ENCODE measurements at places on chromosomes 16 and 17.

DNA sequence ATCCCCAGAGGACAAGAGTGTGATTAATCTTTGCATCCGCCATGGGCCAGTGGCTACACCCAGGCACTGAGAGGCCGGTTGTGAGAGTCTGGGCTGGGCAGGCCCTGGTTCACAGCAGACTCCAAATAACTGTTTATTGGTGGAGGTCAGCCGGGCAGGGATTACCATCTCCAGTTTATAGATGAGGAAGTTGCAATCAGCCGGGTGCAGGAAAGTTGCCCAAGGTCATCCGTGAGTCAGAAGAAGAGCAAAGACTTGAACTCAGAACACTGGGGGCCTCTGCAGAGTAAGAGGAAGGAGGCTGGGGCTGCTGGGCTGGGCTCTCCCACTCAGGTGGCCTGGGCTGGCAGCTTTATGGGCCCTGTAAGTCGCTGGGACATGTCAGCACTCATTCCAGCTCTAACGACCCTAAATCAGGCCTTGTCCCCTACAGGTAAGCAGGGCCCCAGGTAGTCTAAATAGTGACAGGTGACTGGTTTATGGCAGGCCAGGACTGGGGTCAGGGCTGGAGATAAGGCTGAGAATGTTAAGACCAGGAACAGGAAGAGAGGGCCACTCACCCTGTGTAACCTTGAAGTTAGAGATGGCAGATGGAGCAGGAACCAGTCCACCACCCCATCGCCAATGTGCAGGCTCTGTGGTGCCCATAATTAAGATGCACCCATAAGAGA, 2.1 kb upstream of the CA4 start:
- H3K27me3 ChIP-seq, result peaks cover 41% of the 10 kb centered on the region
- peaks cover 14% of the 10 kb centered on the region for H3K4me1 ChIP-seq
- no peak for DNase-seq
- H3K36me3 ChIP-seq, result no peaks in the 10 kb centered on the region
- no peak overlapping the region for H3K4me3 ChIP-seq

DNA sequence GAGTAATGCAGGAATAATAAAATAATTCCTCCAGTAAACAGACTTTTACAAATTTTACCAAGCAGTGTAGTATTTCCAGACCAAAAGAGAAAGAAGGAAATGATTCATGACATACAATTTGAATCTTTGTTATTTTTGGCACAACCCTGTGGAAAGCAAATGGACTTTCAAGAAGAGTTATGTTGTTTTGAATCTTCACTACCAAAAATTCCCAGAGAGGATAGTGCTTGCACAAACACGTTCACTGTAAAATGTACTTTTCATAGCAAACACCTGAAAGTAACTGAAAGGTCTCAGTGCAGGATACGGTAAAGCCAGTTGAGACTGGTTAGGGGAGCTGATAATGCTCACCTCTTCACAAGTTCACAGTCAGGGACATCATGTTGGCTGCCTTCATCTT, 107.1 kb downstream of the USP22 start:
- no peak for DNase-seq
- no peaks in the 10 kb centered on the region for H3K4me1 ChIP-seq
- H3K36me3 ChIP-seq, result no peaks in the 10 kb centered on the region

- H3K4me1 ChIP-seq, result no peaks in the 10 kb centered on the region
- no peak overlapping the region for H3K27ac ChIP-seq
- no peaks in the 10 kb centered on the region for H3K27me3 ChIP-seq
- H3K4me3 ChIP-seq, result no peak overlapping the region
These were observed 83.3 kb downstream of the GSG1L start for GRCh38 chr16:27980076-27980775.

GRCh38 chr17:44602390-44602789, 45.1 kb downstream of the FZD2 start:
- no peaks in the 10 kb centered on the region for H3K27me3 ChIP-seq
- H3K27ac ChIP-seq, result no peak overlapping the region
- no peak for DNase-seq
- H3K36me3 ChIP-seq, result no peaks in the 10 kb centered on the region
- H3K4me3 ChIP-seq, result no peak overlapping the region
- no peaks in the 10 kb centered on the region for H3K4me1 ChIP-seq

DNA sequence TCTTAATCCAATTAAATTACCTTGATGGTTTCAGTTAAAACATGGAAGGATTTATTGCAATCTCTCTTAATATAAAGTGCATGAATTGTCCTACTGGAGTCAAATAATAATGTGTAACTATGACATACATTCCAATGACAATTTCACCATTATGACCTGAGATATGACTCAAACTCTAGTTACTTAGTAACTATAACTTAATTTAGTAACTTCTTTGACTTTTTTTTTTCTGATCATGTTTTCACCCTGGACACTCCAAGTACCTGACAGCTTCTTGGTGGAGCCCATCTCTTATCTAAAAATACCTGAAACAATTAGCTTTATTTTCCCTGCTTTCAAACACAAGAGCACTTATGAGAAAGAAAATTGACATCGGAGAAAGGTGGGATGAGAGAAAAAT, 123.7 kb downstream of the STX8 start:
- H3K4me1 ChIP-seq, result no peaks in the 10 kb centered on the region
- no peaks in the 10 kb centered on the region for H3K27me3 ChIP-seq
- no peak for DNase-seq
- H3K27ac ChIP-seq, result no peak overlapping the region
- no peaks in the 10 kb centered on the region for H3K36me3 ChIP-seq
- no peak overlapping the region for H3K4me3 ChIP-seq

DNA sequence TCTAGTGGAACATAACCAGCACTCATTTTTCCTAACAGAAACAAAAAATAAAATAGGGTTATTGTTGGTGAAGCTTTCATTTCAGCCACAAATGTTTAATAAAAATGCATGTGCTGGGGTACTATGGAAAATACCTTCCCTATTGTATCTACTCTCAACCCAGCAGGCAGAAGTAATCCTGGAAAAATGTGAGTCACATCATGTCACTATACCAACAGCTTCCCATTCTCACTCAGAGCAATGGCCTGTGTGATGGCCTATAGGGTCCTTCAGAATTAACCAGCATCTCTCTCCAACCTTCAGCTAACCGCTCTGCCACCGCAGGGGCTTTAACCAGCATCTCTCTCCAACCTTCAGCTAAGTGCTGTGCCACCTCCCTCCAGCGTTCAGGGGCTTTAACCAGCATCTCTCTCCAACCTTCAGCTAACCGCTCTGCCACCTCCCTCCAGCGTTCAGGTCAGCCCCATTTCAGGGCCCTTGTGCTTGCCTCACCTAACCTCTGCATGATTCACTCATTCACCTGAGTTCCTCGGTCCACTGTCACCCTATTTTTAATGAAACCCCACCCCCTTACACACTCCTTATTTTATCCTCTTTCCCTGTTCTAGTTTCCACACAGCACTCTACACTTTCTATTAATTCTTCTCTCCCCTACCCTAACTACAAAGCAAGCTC, 34.0 kb downstream of the UBE2G1 start:
- no peaks in the 10 kb centered on the region for H3K36me3 ChIP-seq
- no peak overlapping the region for H3K4me3 ChIP-seq
- H3K27ac ChIP-seq, result no peak overlapping the region
- DNase-seq, result no peak
- peaks cover 40% of the 10 kb centered on the region for H3K4me1 ChIP-seq

- no peak for DNase-seq
- H3K36me3 ChIP-seq, result no peaks in the 10 kb centered on the region
- H3K27ac ChIP-seq, result no peak overlapping the region
- H3K4me3 ChIP-seq, result no peak overlapping the region
- H3K4me1 ChIP-seq, result no peaks in the 10 kb centered on the region
These were observed 26.7 kb downstream of the DNAH9 start for GRCh38 chr17:11624976-11625375.

DNA sequence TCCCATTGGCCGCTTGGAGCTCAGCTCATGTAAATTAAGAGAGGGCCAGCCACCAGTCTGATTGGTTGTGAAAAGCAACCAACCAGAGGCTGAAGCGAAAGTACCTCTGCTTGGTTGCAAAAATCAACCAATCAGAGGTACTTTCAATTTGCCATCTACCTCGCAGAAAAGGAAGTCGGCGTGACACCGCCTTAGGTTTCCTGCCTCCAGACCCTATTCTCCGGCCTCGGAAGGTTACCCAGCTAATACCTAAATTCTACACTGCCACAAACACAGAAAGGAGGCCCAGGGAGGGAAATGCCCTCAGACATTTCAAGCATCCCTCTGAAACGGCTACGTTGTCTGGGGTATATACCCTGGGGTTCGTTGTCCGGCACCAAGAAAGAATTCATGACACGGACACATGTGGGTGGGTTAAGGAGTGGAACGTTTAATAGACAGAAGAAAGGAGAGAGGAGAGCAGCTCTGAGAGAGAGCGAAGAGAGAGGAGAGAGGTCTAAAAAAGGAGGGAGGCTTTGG, 481.3 kb downstream of the TMEM114 start:
- peak overlapping the region; percentile 67 for H3K27ac ChIP-seq
- no peaks in the 10 kb centered on the region for H3K27me3 ChIP-seq
- H3K36me3 ChIP-seq, result no peaks in the 10 kb centered on the region
- no peak for DNase-seq

- no peak for DNase-seq
- no peak overlapping the region for H3K4me3 ChIP-seq
- no peak overlapping the region for H3K27ac ChIP-seq
- H3K36me3 ChIP-seq, result no peaks in the 10 kb centered on the region
These were observed 20.7 kb upstream of the CCDC92B start for GRCh38 chr17:2770129-2770528.

DNA sequence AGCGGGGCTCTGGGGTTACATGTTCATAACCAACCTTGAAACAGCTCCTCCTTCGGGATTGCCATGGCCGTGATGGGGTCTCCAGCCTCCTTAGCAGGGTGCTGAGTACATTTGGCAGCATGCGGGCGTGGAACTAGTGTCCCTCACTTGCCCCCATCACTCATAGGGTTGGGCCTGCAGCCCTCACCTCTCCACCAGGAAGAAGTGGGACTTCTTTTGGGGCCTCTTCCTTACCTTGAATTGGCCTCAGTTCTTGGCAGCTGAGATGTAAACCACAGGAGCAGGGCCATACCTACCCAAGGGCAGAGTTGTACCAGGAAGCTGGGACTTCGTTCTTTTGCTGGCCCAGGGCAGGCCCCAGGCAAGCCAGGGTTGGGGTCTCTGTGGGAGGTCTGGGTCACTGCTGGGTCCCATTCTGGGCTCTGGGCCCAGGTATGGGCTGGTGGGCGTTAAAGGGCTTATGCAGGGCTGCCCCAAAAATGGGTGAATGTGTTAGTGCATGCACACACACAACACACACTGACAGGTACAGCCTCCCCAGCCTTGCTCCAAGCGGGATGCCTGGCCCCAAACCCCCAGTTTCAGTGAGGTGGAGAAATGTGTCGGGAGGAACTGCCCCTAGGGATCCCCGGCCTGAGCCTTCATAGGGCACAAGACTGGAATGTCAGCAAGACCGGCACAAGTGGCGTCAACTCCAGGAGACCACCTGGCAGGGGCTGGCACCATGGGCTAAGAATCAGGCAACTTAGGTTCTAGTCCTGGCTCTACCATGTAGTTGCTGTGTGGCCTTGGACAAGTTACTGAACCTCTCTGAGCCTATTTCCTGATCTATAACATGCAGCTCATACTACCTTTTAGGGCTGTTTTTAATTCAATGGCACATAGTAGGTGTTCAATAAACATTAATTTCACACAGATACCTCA, 3.9 kb upstream of the KRT15 start:
- H3K36me3 ChIP-seq, result no peaks in the 10 kb centered on the region
- H3K27ac ChIP-seq, result no peak overlapping the region
- H3K4me3 ChIP-seq, result no peak overlapping the region
- no peak for DNase-seq
- H3K27me3 ChIP-seq, result no peaks in the 10 kb centered on the region

DNA sequence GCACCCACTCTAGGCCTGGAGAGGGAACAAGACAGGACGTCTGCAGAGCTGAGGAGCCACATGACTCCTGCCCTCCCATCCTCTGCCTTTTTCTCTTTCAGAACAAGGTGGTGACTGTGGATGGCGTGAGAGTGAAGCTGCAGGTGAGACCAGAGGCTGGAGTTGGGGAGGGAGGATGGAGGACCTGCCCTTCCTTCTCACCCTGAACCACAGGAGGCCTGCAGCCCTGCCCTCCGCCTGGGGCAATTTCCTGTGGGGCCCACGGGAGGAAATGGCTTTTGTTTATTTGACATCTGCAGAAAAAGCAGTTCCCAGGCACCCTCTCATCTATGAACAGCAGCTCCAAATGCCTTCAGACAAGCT, 5.1 kb downstream of the RAB37 start:
- H3K4me1 ChIP-seq, result peaks cover 95% of the 10 kb centered on the region
- peak overlapping the region; percentile 31 for H3K4me3 ChIP-seq

DNA sequence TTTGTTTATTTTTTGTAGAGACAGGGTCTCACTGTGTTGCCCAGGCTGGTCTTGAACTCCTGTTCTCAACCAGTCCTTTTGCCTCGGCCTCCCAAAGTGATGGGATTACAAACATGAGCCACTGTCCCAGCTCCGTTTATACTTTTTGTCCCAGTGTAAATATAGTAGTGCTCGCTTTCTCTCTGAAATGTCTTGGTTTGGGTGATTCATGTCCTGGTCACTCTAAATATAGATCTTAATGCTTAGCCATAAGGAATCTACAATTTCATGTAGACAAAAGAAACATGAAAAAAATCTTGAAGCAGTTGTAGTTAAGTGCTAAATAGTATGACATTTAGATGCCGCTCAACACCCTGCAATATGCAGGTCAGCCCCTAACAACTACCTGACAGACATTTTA, 126.9 kb downstream of the KATNIP start:
- no peak overlapping the region for H3K27ac ChIP-seq
- no peak overlapping the region for H3K4me3 ChIP-seq
- H3K4me1 ChIP-seq, result no peaks in the 10 kb centered on the region
- H3K27me3 ChIP-seq, result no peaks in the 10 kb centered on the region
- DNase-seq, result no peak
- no peaks in the 10 kb centered on the region for H3K36me3 ChIP-seq

DNA sequence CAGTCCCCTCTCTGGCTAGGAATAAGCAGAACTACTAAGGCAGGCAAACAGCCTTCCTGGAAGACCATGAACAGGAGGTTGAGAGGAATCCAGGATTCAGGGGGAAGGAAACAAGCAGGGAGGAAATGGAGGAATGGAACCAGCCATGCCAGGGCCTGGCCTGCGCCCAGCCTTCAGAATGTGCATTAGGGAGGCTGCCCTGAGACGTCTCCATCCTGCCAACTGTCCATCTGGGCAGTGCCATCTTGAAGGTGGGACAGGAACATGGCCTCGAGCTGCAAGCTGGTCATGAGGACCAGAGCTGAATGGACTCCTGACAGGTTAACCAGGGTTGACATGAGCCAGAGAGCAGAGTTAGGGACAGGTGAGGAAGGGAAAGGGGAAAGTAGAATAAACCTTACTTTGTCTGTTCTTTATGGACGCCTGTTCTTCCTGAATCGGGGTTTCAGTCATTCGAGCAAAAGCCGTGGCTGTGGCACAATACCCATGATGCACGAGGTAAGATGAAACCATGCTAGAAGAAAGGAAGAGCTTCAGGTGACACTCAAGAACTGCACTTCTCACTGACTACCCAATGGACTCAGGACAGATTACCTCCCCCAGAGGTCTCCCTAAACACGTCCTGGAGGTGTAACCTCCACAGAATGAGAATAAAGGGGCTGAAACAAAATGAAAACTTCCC, 12.1 kb upstream of the GFOD2 start:
- H3K4me1 ChIP-seq, result no peaks in the 10 kb centered on the region
- DNase-seq, result no peak
- H3K27ac ChIP-seq, result no peak overlapping the region
- H3K36me3 ChIP-seq, result peaks cover 24% of the 10 kb centered on the region
- H3K27me3 ChIP-seq, result no peaks in the 10 kb centered on the region

GRCh38 chr16:3256146-3256865, at the start of gene MEFV:
MEFV (minus strand) TSS chr16:3256633; CDS start chr16:3256587, 46 bp downstream.
- no peaks in the 10 kb centered on the region for H3K36me3 ChIP-seq
- DNase-seq, result no peak
- no peaks in the 10 kb centered on the region for H3K4me1 ChIP-seq
- no peaks in the 10 kb centered on the region for H3K27me3 ChIP-seq
- no peak within 1 kb of the TSS for H3K4me3 ChIP-seq
